T-helper 22 cell (primary cell): ENCODE measurements at places on chromosomes 5 and 9.

DNA sequence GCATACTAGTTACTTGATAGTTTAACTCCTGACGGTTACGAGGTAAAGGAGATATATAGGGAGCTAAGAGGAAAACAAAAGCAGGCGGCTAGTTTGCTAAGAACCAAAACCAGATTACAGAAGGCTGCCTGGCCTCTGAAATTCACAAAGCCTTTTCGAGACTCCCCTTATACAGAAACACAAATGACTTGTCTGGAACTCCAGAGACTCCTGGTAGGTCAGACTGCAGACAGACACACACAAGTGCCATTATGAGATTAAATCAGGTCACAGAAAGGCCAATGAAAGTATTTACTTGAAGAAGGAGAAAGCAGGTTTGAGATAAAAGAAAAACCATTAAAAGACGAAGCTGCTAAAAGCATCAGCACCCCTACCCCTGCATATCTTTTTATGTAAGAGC is 142.5 kb upstream of the LRRTM2 start:
- DNase-seq, result no peak

- peak; percentile 17 for DNase-seq
Measured at GRCh38 chr9:91033797-91034196, 232.2 kb downstream of the SYK start.

DNA sequence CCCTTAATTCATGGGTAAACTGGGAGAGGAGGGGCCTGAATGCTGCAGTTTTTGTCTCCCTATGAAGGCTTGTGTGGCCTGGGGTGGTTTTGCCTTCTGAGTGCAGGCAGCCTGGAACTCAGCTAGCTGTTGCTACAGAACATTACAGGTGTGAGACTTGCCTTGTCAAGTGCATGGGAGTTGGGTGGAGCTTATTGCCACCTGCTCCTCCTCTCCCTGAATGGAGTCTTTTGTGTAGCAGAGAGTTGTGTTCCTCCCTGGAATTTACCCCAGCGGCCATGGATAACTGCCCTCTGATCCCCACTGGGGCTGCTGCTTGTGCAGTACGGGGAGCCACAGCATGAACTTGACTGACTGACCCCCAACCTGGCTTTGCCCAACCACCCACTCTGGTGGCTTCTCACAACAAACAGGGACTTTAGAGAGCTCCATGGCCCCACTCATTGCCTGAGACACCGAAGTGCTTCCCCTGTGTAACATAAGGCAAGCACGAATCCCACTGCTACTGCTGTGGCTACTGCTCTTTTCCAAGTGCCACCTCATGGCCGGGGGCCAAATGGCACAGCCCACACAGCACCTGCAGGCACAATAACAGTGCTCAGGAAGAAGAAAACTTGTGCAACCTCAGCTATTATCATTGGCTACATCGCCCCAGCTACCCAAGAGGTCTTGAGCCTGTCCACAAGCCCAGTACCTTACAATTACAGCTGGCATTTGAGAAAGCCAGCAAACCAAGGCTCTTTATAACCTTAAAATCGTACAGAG is 942.9 kb downstream of the CDH18 start:
- no peak for DNase-seq

DNA sequence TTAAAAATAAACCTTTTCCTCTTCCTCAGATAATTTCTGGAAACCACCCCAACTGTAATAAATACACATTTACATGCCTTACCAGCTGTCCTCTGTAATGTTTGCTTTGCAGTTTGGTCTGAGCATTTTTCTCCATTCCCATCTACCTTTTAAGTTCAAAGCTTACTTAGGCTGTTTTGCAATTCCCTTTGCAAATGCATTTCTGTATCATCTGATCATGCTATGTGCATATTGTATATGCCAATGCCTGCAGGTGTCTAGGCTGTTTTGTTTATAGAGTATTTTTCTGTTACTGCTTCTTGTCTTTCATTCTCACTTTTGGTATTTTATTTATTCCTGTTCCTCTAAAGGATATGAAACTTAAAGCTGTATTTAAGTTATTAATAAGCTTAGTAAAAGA is 86.3 kb downstream of the SLC44A1 start:
- DNase-seq, result no peak

GRCh38 chr5:157443041-157443549 is 16.9 kb upstream of the NIPAL4 start:
- no peak for DNase-seq

- no peak for DNase-seq
Measured at GRCh38 chr5:139644646-139645429, 3.3 kb upstream of the CXXC5 start.
